ENCODE measurements at places on chromosomes 4 and X.
A peak's percentile ranks its signal among the peaks of the same experiment; 100 is the strongest.

- DNase-seq, result no peak
Observed at GRCh38 chr4:131248314-131248713, 1900.8 kb upstream of the PCDH10 start.

GRCh38 chrX:150977411-150978162 lies 5.5 kb upstream of the HMGB3 start:
- DNase-seq, result no peak

DNA sequence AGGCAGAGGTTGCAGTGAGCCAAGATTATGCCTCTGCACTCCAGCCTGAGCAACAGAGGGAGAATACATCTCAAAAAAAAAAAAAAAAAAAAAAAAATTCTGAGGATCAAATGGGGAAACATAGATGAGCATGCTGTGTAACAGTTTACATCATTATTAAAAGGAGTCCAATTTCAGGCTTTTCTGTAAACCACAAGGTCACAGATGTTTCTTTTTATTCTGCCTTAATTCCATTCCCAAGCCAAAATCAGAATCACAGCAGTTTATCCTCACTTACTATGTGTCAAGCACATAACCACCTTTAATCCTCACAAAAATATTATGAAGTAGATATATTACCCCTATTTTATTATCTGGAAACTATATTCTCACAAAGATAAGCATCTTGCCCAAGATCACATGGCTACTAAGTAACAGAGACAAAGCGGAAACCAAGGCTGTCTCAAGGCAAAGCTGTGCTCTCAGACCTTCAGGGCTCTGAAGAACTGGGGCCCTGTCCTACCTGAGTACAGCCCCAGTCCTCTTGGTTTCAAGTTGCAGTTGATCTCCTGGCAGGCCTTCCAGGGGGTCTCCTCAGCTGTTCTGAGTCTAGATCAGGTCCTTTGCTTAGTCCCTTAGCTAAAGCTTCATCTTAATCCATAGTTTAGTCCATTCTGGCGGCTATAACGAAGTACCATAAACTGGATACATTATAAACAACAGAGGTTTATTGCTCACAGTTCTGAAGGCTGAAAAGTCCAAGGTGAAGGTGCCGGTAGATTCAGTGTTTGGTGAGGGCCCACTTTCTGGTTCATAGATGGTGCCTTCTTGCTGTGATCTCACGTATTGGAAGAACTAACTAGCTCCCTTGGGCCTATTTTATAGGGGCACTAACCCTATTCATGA lies 141.3 kb downstream of the PALLD start:
- no peak for DNase-seq

GRCh38 chr4:80092088-80092487 lies 19.1 kb upstream of the ANTXR2 start:
- no peak for DNase-seq

- DNase-seq, result no peak
Observed at GRCh38 chr4:178271386-178271785, 829.1 kb upstream of the AGA start.

DNA sequence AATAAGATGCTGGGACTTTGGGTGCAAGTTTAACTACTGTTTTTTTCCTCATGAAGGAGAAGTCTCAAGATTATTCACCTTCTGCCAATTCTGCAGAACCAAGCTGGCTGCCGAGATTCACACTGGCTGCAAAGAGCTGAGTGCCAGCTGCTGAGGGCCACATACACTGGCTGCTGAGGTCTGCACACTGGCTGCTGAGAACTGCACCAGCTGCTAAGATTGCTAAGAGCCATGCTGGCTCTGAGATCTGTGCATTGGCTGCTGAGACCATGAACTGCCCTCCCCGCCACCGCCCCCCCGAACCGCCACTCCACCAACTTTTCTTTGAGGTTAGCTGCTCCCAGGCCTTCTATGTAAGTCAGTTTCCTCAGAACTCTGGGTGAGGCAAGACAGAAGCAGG lies 330.3 kb downstream of the CBLL2 start:
- no peak for DNase-seq

DNA sequence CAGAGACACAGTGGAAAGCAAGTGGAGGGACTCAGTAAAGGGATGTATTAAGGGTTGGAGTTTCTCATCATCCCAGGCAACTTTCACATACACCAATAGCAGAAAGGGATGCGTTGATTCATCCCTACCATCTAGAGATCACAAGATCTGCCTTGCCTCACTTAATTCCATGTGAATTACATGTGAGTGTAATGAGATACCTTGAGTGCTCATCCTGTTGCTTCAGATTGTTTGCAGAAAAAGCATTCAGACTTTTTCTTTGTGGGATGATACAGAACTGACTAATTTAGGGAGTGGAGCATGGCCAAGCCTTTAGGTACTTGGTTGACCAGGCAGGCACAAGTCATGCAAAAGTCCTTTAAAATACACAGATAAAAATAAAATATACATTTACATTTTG lies 124.8 kb upstream of the SLIT2 start:
- DNase-seq, result no peak

DNA sequence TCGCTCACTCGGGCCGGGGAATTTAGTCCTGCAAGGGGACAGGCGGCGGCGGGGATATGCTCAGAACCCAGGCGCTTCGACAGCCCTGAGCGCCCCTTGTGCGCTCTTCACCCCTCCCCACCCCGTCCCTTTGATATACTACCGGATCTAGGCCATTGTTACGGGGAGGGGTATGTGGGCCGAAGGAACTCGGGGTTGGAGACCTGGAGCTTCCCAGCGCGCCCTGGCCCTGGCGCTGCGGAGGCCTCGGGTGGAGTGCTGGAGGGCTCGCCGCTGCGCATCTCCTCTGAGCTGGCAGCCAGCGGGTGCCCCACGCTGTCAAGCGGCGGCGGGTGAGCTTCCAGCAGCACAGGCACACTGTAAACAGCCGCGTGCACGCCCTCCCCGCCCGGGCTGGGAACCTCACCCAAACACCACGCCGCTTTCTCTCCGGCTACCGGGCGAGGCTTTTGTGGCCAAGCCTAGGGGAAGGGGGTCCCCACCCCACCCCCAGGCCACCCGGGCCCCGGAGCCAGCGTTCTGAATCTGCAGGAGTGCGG lies 54.5 kb upstream of the BCOR start:
- peak; percentile 59 for DNase-seq

- DNase-seq, result no peak
Observed at GRCh38 chr4:173170182-173170778, 1.7 kb downstream of the GALNT7 start.

DNA sequence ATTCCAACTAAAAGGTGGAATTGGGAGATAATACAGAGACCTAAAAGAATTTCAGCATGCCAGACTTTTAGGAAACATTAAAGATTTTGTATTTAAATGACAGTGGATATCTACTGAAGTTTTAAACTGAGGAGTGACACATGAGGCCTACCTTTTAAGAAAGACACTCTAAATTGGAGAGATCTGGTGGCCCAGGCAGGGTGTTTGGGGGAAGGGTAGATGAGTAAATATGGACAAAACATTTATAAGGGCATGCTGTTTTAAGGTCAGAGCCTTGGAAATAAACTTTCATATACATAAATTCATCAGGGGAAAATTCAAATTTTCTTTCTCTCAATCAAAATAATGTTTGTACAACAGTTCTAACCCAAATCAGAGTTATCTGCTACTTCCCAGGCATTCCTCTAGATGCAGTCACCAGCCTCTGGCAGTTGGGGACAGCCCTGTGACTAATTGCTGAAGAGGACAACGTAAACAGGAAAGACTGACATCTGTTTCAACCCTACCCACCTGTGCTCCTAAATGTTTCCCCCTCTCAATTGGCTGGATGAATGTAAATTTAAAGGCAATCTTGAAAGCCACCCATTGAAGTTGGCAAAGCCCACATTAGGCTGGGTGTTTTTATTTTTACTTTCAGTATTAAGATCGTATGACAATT lies 1646.9 kb upstream of the ADGRL3 start:
- no peak for DNase-seq

- no peak for DNase-seq
Observed at GRCh38 chr4:184011826-184012380, 106.8 kb downstream of the STOX2 start.

- DNase-seq, result no peak
Observed at GRCh38 chr4:42411803-42412202, 14.5 kb downstream of the SHISA3 start.

- DNase-seq, result no peak
Observed at GRCh38 chr4:139921429-139922184, 232.4 kb downstream of the MAML3 start.

GRCh38 chr4:139530833-139531427 lies 25.1 kb downstream of the SETD7 start:
- peak; percentile 54 for DNase-seq

Data from activated T-cell treated with anti-CD3 and anti-CD28 coated beads, Interleukin-2, amount 50 U/mL, for 1 hour (primary cell).